T1000 (cell line): ENCODE measurements at places on chromosomes 16 and 17.

DNA sequence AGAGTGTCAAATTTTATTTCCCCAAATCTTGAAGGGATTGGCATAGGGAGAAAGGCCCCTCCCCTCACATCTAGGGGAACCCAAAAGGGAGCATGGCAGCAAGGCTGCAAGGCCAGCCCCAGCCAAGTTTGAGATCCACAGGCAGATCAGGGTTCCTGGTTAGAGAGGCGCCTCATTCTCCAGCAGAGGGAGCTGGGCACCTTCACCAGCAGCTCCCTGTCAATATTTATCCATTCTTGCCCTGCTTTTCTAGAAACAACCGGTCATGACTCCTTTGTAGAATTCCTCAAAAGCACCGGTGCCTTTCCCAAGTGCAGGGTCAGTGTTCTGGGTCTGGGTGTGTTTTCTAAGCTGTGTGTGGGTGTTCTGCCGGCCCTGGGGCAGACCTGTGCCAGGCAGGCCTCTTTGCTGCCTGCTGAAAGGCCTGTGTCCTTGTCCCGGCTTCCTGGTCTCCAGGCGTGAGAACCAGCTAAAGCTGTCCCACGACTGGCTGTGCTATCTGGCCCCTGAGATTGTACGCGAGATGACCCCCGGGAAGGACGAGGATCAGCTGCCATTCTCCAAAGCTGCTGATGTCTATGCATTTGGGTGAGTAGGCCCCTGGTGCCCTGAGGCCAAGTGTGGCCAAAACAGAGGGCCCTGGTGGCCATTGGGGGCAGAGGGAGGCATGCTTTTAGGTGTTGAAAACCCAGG lies 21.2 kb upstream of the LGALS9 start:
- no peak for DNase-seq

- DNase-seq: no peak
Measured at GRCh38 chr16:64202571-64202970, 919.3 kb downstream of the CDH11 start.

- DNase-seq: no peak
Measured at GRCh38 chr17:13297183-13297582, 279.4 kb upstream of the ELAC2 start.

DNA sequence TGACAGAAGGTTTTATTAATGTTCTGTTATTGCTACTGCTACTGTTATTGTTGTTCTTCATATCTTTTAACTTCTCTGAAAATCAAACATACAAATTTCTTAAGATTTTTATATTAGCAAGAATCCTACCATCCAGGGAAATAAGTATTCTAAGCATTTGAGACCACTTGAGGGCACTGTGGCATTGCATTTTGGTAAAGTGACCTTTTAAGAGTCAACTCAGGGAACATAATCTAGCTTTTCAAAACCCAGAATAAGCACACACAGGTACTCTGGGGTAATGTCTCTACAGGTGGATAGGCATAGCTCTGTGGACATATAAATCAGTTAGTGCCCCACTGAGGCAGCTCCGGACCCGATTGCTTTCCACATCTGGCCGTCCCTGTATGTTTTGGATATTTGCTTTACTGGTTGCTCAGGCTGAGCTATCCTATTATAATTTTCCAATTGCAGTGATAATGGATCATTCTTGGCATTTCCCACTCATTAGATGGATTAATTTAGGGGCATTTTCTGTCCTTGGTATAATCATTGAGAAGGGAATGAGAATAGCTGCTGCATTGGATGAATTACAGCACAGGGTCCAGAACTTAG lies 1425.1 kb upstream of the CDH8 start:
- DNase-seq: no peak

DNA sequence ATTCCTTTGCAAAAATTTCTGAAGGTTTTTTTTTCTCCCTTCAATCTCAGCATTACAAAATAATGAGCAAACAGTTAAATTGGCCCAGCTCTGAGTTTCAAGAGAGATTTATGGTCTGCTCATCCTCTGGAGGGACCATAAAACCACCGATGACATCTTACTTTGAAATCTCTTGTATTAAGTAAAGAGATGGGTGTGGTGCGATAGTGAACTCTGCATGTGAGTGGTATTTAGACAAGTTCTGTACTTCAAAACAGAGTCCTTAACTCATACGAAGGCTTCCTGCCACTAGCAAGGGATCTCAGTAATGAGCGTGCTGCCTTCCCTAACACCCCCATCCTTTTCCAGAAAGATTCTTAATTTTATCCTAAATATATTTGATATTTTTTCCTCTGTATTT lies 2.1 kb downstream of the FAM20A start:
- DNase-seq: no peak

GRCh38 chr16:29877266-29877961 lies 14.4 kb upstream of the CDIPT start:
- DNase-seq: no peak

DNA sequence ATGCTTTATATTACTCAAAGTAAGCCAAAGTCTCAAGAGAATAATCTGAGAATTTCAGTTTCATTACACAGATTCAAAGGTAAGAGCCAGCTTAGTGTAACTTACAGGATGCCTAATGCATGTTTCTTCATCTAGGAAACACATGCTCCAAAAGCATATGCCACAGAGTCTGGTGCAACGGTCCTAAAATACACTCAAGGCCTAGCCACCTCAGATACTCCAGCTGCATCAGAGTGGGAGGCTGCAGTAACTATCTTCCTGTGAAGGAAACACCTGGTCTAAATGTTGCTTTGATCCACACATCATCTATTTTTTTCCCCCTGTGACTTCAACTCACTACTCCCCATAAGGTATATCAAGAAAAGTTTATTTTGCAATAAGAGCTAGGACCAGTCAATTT lies 51.6 kb upstream of the CORO6 start:
- DNase-seq: no peak

DNA sequence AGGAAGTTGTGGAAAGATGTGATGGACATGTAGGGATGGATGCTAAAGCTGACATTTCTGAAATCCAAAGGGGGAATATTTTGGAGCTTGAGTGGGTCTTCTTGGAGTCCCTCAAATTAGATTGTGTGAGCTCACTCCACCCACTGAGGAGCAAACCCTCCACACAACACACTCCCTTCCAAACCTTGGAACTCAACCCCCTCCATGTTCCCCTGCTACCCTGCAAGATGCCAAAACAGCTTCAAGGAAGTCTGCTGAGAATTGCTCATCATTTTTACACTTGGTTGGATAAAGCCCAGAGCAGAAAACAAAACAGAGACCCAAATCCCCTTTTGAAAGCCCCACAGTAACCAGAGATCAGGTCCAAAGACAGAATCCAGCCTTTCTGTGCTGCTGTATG lies 103.3 kb upstream of the ERCC4 start:
- no peak for DNase-seq

- no peak for DNase-seq
Measured at GRCh38 chr17:8941980-8942622, 23.4 kb downstream of the PIK3R5 start.

DNA sequence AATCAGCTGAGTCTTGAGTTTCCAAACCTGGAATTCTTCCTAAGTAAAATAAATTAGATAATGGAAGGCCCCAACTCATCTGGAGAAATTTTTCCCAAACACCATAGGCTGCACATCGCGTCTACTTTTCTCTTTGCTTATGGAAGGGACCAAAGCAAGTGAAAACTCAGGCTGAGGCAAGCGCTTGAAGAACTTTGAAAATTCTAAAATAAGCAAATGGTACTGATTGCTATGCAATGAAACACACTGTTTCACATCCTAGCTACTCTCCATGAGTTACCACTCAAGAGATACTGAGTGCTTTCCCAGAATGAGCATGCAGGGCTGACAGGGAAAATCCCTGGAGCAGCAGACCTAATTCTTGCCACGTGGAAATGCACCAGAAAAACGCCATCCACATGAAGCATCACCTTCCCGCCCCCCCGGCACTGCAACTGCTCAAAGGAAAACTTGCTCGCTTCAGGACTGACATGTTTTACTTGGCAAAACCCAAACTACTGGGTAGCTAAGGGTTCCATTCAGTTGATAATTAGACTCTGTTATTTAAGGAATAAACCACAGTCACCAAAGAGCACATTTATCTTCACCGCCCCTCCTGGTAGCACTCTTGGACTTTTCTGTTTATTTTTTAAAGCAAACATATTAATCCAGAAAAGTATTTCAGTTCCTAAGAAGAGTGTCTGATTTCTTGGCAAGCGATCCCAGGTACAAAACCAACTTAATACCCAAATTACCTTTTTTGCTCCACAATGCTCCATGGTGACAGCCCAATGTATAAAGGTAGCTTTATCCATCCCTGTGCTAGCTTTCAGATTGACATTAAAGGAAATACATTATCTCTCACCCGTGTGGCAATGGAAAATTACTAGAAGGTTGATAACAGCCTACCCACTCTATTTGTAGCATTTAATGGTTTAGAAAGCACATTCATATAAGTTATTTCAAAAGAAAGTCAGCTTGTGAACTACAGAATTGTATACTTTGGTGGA lies 62.5 kb downstream of the WDR59 start:
- no peak for DNase-seq

GRCh38 chr16:63856537-63856936 lies 1265.3 kb downstream of the CDH11 start:
- no peak for DNase-seq

GRCh38 chr16:79381603-79382042 lies 218.9 kb downstream of the MAF start:
- DNase-seq: no peak

GRCh38 chr16:81894592-81894991 lies 115.5 kb downstream of the PLCG2 start:
- DNase-seq: no peak
